ENCODE measurements at places on chromosomes 5 and 9. TPM values are rescaled to one million over a fixed set of nuclear protein-coding genes. Genes with fewer than 3 reads are reported as not detected.

GRCh38 chr5:66689522-66690220 lies 93.5 kb downstream of the MAST4 start:
- peaks cover 9% of the 10 kb centered on the region for H3K4me1 ChIP-seq
- no peak overlapping the region for H3K4me3 ChIP-seq
- peak overlapping the region; percentile 49 for H3K27ac ChIP-seq
- no peaks in the 10 kb centered on the region for H3K36me3 ChIP-seq
- H3K27me3 ChIP-seq: no peaks in the 10 kb centered on the region

Gene PRUNE2
- 3.4 TPM for total RNA-seq

DNA sequence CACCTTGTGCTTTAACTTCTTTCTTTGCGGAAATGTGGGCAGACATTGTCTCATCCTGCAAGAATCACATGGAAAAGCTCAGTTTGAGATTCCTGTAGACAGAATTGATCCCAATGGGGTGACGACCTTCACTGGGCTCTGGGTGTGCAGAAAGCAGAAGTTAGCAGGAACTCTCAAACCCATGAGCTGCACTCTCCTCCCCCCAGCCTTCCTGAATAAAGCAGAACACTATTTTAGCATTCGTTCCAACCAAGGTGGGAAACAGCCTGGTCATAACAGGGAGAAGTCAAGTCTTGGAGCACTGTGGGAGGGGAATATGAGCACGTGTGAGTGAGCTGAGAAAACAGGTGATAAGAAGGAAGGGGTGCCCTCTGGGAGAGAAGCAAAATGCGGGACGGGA lies 87.4 kb upstream of the FER start:
- no peak overlapping the region for H3K4me3 ChIP-seq
- peaks cover 3% of the 10 kb centered on the region for H3K4me1 ChIP-seq
- H3K27ac ChIP-seq: no peak overlapping the region
- no peaks in the 10 kb centered on the region for H3K27me3 ChIP-seq

- peak; percentile 39 for DNase-seq
- no peaks in the 10 kb centered on the region for H3K36me3 ChIP-seq
- H3K4me3 ChIP-seq: no peak overlapping the region
- H3K4me1 ChIP-seq: no peaks in the 10 kb centered on the region
- no peak overlapping the region for H3K27ac ChIP-seq
- no peaks in the 10 kb centered on the region for H3K27me3 ChIP-seq
Measured at GRCh38 chr5:54905942-54906537, 79.4 kb downstream of the ESM1 start.

Gene NEURL1B
- 5.2 TPM for total RNA-seq

- H3K27me3 ChIP-seq: no peaks in the 10 kb centered on the region
- no peak overlapping the region for H3K27ac ChIP-seq
- no peak overlapping the region for H3K4me3 ChIP-seq
- DNase-seq: no peak
- no peaks in the 10 kb centered on the region for H3K36me3 ChIP-seq
Measured at GRCh38 chr5:36243653-36244052, 1.9 kb upstream of the NADK2 start.

Gene GRAMD2B
- 6.7 TPM for total RNA-seq

DNA sequence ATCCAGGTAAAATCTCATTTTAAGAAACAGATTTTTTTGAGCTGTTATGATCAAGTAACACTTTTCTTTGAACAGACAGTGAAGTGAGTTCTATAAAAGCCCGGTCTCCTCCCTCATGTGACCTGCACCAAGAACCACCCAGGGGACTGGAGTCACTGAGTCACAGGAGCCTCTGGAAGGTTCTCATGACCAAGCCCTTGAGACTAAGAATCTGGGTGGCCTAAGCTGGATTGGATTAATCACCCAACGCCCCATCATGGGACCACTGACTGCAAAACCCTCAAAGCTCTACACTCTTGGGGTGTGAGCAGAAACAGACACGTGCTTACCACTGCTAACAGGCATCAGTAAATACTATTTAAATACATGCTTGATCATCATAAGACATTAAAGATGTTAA lies 48.4 kb downstream of the SECISBP2 start:
- H3K27me3 ChIP-seq: no peaks in the 10 kb centered on the region
- no peak overlapping the region for H3K27ac ChIP-seq
- no peak for DNase-seq
- H3K4me1 ChIP-seq: no peaks in the 10 kb centered on the region
- no peak overlapping the region for H3K4me3 ChIP-seq
- H3K36me3 ChIP-seq: peaks cover 4% of the 10 kb centered on the region

GRCh38 chr5:29218138-29218537 lies 1975.3 kb upstream of the CDH6 start:
- no peak overlapping the region for H3K4me3 ChIP-seq
- H3K27ac ChIP-seq: no peak overlapping the region
- no peak for DNase-seq
- no peaks in the 10 kb centered on the region for H3K36me3 ChIP-seq

Gene PCSK1
- total RNA-seq: 18.1 TPM

Gene JAKMIP2
- total RNA-seq: 1.3 TPM

Gene SHOC1
- total RNA-seq: 0.06 TPM

All from pancreas (tissue), 10 donors.